ENCODE measurements at places on chromosomes 3 and 15.

- no peak for DNase-seq
Measured at GRCh38 chr3:114411811-114412803, 118.3 kb downstream of the TIGIT start.

GRCh38 chr3:167521006-167521355 lies 47.1 kb upstream of the SERPINI2 start:
- DNase-seq: no peak

- no peak for DNase-seq
Measured at GRCh38 chr3:79383402-79384012, 384.3 kb downstream of the ROBO1 start.

DNA sequence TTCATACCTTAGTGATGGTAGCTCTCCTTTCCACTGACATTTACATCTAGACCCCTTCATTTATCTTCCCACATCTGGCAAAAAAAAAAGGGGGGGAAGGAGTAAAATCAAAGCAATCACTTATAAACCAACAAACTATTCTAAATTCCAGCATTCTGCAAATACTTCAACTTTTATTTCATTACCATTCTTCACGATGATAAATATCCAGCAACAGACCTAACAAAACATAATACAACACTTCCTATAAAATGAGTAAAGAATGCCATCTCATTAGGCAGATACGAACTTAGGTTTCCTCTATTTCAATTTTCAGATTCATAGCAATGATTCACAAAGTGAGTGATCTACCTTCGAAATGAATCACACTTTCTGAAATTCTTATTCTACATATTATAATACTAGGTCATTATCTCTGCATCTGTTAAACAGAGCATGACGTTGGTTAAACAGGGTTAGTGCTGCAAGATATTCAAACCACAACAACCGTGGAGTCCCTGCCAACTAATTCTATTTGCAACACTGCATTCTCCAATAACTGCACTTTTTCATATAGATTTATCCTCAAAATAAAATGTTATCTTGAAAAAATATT lies at the start of gene LRRFIP2:
LRRFIP2 (minus strand) TSS at position 51 of the 595 bp plus-strand sequence. CDS start 25,599 bp downstream, outside the sequence.
- DNase-seq: no peak

DNA sequence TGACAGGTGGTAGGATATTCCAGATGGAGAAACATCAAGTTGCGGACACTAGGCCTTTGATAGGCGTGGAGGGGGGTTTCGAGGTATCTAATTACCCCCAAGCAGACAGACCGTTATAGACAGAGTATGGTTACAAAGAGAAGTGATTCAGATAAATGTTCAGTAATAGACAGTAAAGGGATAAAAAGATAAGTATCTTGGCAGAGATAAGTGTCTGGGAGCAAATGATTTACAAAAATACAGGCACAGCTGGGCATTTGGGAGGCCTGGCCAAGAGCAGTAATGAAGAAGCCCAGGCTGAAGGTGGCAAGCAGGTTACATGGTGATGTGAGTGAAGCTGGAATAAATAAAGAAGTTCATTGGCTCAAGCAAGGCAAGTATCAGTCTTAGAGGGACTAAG lies 659 bp upstream of the MYH15 start:
- DNase-seq: no peak

DNA sequence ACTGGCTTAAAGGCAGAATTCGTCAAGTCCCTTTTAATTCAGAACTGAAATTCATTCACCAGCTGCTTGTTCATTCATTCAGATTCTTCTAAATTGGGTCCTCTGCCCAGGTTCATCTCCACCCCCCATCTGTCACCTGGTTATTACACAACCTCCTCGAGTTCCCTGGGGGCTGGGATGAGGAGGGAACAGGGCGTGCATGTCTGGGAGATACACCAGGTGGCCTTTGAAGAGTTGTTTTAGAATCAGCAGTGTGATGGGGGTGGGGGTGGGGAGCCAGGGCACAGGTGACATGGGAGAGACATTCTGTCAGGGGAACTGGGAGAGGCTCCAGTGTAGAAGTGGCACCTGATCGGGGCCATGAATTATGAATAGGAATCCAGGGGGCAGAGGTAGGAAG lies 8.2 kb downstream of the SNX33 start:
- DNase-seq: no peak

- DNase-seq: no peak
Measured at GRCh38 chr3:123330441-123330991, 118.4 kb downstream of the ADCY5 start.

DNA sequence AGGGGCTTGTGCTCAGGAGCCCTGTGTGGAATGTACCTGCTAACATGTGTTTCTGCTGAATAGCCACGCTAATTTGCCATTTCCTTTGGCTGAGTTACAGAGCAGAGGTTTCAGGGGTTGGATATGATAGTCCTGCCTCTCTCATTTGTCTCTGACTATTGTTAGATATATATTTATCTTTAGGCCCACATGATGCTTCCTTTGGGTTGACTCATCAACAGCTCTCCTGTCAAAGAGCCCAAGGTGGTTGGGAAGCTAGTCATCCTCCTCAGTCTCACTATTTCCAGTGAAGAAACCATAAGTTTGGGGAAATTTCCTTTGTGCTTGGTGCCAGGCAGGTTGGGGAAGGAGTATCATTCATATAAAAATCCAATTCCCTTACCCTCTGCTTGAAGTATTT lies 1194.6 kb downstream of the ZPLD1 start:
- DNase-seq: no peak

All from GOT3 (cell line).